ENCODE measurements at places on chromosomes 5 and 9.

DNA sequence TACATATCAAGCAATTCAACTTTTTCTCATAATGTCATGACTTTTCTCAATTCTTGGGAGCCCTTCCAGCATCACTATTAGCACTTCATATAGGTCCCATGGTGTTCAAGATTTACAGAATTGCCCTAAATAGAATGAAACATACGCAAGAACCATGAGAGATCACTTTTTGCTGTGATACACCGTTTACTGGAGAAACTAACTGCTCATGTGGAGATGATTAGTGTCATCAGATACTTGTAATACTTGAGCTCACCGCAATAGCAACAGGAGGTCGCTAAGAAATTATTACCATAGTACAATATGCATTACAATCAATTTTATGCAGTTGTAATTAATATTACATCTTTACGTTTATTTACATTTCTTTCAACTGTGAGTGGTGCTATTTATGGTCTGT lies 4.8 kb upstream of the PCSK5 start:
- DNase-seq = no peak

DNA sequence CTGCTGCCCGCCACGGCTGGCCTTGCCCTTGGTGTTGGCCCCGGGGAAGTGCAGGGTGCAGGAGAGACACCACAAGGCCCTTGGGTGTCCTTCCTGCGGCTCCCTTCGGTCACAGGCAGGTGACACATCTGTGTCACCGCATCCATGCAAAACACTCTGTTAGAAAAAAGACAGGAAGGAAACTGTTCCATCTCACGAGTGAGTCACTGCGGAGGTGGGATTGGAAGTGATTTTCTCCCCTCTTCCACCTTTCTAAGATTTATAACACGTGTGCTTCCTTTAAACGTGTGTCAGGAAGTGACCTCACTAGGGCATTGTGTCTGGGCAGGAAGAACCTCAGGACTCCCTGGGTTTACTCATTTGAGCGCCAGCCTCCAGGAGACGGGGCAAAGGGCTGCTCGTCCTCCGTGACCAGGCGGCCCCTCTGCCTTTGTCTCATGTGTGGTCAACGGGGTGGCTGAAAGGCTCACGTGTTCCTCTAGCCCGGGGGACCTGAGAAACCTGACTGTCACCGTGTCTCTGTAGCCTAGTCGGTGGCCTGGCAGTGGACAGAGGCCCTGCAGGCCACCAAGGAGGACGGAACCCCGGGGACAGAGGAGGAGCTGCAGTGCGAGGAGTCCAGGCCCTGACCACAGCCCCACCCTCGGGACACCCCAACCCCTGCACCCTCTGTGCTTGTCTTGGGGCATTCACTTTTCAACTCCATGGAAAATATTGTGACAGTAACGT lies 4.9 kb upstream of the LCN1 start:
- DNase-seq = no peak

- no peak for DNase-seq
Measured at GRCh38 chr9:104779334-104779733, 15.4 kb downstream of the NIPSNAP3B start.

DNA sequence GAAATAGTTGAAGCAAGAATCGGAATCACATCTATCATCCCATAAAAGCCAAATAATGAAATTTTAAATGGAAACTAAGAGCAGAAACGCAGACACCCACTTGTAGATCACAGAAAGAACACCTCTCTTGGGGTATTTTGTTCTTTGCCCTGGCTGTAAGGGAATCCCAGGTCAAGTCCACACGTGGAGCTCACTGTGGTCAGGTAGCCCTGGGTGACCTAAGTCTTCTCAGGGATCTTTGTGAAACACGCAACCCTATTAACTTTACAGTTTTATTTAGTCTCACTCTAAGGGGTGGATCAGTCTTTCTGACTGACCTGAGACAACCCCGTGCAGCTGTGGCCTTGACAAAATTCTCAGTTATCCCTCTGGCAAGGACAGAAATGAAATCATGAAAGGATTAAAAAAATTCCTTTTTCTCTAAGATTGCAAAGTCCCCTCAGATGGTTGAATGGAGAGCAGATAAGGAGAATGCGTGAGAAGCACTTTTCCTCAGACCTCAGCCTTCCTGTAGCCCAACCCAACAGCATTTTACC lies 111.6 kb downstream of the NREP start:
- no peak for DNase-seq

GRCh38 chr5:108118813-108119514 lies 262.9 kb downstream of the FBXL17 start:
- DNase-seq = no peak

DNA sequence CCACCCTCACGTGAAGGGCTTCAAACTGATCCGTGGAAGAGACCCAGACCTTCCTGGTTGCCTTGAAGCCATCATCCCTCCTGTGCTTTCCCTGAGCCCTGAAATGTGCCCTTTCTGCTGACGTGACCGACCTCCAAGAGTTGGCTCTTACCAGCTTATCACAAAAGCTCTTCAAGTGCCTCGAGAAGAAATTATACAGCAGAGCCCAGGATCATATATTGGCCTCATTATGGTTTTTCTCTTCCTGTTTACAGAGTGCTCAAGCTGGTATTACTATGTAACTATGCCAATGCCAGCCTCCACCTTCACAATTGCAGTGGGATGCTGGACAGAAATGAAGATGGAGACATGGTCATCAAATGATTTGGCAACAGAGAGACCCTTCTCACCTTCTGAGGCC lies 66.0 kb downstream of the AOPEP start:
- DNase-seq = no peak

Measured in NCI-H524 treated with DMSO at 0.1 percent for 48 hours (cell line).